Activated T-cell treated with anti-CD3 and anti-CD28 coated beads for 24 hours (primary cell): ENCODE measurements at places on chromosomes 4 and X.
A peak's percentile ranks its signal among the peaks of the same experiment; 100 is the strongest.

DNA sequence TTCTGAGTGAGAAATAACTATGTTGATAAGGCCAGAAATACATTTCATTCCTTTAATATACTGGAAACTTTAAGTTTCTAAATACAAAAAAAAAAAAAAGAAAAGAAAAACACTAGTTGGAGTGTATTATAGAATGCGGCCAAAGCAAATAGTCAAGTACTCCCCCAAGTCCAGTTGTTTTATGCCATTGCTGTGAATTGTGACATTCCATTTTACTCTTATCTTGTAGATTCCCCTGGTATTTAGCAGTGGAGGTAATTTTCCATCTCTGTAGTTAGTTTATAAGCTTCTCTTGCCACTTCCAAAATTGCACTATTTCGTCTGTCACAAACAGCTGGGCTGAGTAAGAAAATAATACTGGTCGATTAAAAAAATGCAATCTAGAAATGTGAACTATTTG, 426.0 kb downstream of the PCDH18 start:
- DNase-seq = no peak

DNA sequence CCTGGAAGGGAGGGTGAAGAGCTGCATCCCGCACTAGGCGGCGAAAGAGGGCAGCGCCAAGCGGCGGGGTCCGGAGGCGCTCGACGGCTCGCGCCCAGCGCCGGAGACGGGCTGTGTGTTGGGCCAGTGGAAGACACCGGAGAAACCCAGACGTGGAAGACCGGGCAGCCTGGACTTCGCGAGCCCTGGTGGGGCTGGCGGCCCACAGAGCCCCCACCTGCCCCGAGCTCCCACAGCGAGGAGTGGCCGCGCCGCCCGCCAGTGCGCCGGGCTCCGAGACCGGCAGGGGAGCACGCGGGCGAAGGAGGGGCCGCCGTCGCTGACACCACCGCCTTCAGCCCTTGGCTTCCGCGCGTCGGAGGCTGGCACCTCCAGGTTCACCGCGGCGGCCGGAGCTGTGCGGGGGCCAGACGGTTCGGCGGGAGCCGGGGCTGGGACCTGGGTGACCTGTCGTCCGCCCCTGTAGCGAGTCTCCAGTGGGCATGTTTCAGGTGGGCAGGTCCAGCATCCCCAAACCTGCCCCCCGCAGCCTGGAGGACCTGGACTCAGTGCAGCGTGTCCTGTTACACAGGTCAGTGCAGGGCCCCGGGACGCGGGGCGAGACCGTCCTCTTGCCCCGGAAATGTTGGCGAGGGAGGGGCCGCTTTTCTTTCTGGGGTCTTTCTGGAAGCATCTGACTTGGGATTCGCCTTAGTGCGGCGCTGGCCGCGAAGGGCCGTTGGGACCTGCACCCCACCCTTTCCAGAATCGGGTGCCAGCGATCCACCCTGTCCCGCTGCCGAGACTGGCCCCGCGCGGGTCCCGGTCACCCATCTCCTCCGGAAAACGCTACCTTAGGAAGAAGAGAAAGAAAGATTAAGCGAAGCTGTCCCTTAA, 9.6 kb upstream of the INTU start:
- no peak for DNase-seq

GRCh38 chr4:87211249-87211952, 9.0 kb downstream of the KLHL8 start:
- no peak for DNase-seq

DNA sequence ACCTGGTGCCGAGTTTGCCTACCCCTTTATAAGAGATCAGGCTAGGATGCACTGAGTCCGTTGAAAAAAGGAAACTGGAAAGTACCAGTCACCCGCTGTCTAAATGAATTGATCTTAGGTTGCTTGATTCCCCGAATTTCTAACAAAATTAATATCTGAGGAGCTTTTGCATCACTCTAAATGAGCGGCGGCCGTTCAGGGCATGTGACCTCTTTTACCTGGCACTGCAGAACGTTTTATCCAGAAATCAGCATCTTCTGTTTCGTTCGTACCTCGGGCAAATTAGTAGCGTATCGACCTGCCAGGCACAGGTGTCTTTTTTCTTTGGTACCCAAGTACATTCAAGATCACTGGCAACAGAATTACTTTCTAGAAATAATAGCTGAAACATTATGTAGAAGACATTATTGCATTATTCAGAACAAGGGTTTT, 876 bp downstream of the KLHL2 start:
- no peak for DNase-seq

GRCh38 chrX:11103006-11103405, 8.1 kb upstream of the HCCS start:
- DNase-seq = no peak

DNA sequence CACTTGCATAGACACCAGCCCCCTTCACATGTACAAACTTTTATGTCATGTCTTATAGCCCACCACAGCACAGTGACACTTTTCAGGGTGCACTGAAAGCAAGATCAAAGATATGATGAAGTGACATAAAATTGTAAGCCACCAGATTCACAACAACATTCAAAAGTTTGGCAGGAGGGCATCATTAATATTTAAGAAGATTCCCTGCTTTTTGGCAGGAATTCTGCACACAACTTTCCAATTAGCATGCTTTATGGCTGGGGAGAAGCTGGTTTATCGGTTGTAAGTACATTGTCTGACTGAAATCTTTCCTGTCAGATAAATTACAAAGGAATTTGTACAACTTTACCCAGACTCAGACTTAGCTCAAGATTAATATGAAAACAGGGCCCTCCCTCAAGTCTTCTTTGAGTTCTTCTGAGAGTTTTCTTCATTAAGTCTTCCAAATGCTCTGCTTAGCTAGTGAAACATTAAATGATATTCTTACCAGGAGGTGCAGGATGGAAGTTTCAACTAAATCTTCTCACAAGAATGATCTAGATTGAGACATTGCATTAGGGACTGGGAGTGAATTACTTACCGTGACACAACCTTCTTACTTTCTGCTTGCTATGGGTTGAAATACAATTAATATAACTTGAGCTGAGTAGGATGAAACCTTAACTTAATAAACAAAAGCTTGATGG, 523.8 kb downstream of the PPARGC1A start:
- DNase-seq = no peak

DNA sequence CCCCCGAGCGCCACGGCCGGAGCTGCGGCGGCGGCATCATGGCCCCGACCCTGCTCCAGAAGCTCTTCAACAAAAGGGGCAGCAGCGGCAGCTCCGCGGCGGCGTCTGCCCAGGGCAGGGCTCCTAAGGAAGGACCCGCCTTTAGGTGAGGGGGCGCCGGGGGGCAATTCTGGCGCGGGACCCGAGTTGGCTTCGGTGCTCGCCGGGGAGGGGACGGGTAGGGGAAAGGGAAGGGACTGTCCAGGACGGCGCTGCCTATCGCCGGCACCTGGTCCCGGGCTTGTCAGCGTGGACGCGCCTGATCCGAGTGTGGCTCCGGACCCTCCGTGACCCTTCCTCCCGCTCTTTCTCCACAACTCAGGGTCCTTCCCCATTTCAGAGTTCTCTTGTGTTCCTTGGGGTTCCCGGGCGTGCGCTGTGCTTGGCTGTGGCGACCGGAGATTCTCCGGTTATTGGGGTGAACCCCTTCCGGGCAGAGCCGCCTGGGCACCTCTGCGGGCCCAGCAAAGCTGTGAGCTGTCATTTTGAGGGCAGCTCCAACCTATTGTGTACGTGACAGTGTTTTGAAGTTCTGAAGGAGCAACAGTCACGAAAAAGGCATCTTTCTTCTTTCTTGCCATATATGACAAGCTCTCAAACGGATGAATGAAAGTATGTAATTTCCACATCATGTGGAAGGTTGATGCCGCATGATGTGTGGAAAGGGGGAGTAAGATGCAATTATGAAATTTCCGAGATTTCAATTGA, 522 bp downstream of the FNIP2 start:
- peak; percentile 33 for DNase-seq

DNA sequence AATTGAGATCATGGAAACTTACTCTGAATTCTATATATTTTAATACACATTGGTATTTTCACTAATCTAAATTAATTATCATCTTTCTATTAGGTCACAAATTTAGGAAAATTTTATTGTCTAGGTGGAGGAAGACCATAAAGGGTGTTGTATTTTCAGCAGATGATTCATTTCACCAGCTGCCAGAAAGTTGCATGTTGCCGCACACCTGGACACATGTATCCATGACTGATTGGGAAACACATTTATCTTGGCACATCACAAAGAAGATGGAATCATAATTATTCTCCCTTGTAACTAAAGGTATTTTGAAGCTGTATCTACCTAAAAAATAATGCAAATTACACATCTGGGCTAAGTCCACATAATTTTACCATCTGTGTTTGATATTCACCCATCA, 33.1 kb downstream of the SLC7A11 start:
- no peak for DNase-seq

- DNase-seq = no peak
Observed at GRCh38 chr4:122845760-122846159, 19.1 kb downstream of the FGF2 start.

DNA sequence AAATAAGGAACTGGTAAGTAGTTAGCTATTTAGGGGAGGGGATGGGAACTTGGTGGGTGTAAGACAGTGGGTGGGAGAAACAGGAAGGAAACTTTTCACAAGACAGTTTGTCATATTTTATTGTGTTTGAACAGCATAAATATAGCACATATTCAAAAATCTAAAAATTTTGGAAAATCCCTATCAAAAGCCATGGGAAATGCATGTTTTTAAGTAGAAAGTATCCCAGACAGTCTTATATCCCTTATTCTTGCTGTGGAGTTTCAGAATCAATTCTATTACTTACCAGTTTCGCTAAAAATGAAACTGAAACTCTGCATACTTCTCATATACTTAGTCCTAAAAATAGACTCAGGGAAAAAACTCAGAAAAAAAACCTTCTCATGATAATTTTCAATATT, 22.3 kb upstream of the RASGEF1B start:
- no peak for DNase-seq

DNA sequence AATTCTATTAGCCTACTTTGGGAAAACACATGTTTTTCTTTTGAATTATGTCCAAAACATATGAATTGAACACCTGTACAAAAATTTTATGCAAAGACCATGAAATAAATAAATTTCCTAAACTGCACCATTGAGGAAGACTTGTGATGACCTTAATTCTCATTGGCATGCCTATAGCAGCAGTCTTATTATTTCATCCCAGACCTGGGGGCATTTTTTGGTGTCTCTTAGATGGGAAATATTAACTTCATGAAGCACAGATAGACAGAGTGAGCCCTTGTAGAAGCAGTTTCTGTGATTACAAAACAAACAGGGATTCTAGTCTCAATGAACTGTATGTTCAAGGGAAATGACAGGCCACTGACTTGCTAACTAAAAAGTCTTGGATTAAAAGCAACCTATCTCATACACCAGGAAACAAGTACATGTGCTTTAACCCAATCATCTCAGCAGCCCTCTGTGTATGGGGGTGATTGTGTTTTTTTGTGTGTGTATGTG, 32.0 kb upstream of the HPGD start:
- DNase-seq = no peak

DNA sequence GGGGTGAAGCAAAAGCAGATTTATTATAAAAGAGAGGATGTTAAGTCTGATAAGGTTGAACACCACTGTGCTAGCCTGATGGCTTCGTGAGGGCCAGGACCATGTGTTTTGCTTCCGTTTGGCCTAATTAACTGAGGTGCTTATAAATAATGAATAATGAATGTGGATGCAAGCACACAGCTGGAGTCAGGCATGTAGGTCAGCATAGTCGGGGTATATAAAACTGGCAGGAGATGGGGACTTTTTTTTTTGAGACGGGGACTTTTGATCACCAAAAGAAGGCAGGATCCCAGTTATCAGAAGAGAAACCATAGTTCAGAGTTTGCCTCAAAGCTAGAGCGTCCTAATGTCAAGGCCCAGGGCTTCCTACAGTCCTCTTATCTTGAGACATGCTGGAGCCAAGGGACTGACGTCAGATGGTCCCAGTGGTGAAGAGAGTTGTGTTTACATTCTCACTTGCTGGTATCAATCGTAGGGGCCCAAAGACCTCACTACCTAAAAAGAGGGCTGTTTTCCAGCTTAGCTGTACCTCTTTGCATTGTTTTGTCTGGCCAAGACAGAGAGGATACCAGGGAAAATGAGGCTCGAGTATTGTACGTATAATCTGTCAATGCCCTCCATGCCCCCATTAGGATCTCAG, 50.4 kb downstream of the RTL9 start:
- DNase-seq = no peak

DNA sequence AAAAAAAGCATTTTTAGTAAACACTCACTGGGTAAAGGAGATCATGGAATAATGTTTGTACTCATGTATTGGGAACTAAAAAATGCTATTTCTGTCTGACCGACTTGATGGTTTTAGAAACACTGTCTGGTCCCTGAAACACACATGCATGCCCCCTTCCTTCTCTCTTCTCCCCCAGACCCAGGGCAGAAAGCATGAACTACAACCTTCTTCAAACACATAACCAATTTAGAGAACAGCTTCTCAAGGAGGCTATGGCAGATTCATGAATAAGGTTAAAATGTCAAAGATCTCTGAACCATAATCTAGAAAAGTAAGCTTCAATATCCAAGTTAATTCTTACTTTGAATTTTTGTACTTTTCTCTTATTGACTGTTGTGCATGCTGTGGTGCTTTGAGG, 6.0 kb downstream of the CCNA2 start:
- DNase-seq = no peak
